NCI-H1092 (cell line): ENCODE measurements at places on chromosomes 4 and X.

DNA sequence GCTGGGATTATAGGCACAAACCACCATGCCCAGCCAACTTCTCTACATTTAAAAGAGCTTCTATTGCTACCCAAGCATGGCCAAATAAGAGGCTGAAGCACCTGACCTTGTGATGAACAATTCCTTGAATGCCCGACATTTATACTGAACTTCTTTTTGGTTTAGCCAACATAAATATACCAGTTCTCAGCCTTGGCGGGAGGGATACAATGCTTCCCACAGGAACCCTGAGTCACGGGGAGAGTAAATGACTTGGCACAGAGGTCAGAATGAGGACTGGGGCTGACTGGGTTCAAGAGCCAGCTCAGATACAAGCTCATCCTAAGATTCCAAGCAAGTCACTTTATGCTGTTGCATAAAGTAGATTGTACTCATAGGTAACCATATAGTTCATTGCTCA lies 6.1 kb downstream of the HOPX start:
- DNase-seq: no peak

DNA sequence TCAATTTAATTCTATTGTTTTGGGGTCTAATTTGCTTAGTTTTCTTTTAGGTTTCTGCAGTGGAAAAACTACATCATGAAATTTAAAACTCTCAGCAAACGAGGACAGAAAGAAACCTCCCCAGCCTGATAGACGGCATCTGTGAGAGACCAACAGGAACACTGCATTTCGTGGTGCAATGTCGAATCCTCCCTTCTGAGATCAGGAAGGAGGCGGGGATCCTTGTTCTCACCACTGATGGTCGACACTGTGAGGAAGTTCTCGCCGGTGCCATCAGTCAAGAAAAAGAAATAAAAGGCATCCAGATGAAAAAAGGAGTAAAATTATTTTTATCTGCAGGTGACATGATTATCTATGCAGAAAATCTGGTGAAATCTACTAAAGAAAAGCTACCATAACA lies 16.5 kb downstream of the GAK start:
- no peak for DNase-seq

GRCh38 chr4:36283912-36284465 lies 2.6 kb downstream of the DTHD1 start:
- DNase-seq: no peak

DNA sequence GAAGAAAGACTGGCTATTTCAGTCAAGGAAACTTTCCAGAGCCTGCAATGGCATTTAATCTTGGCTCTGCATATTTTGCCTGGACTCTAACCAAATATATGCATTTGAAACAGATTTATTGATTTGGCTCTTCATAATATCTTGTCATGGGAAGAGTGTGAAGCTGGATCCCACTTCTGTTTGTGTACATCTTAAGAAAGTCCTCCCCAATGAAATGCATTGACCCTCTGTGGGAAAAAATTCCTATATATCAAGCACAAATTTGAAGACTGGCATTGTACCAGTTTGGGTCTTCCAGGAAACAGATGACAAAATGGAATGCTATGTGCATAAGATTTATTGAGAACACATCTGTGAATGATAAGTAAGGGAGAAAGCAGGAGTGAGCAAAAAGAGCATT lies 897.3 kb upstream of the TENM3 start:
- no peak for DNase-seq

DNA sequence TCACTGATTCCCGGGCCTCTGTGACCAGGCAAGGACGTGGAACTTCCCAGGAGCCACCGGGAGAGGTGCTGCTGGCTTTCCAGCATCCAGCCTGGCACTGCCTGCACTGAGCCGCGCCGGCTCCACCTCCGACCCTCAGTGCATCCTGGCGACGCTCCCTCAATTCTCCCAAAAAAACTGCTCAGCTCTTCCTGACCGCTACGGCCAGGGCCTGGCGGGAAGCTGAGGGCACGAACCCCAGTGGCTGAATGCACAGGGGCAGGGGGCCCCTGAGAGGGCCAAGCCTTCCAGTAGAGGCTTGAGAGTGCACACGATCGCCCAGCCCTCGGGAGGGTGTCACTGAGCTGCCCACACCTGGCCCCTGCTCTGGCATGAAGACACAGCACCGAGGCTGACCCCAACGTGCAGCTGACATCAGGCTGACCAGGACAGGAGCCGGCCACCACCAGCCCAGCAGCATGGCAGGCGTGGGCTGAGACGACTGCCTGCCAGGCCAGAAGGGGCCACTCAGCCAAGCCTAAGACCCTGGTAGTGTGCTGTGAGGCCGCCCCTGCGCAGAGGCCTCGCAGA lies 6.9 kb downstream of the CTBP1 start:
- no peak for DNase-seq

GRCh38 chr4:5709207-5709575 lies 832 bp upstream of the EVC2 start:
- no peak for DNase-seq

GRCh38 chr4:126395664-126396063 lies 1080.9 kb downstream of the FAT4 start:
- DNase-seq: no peak

DNA sequence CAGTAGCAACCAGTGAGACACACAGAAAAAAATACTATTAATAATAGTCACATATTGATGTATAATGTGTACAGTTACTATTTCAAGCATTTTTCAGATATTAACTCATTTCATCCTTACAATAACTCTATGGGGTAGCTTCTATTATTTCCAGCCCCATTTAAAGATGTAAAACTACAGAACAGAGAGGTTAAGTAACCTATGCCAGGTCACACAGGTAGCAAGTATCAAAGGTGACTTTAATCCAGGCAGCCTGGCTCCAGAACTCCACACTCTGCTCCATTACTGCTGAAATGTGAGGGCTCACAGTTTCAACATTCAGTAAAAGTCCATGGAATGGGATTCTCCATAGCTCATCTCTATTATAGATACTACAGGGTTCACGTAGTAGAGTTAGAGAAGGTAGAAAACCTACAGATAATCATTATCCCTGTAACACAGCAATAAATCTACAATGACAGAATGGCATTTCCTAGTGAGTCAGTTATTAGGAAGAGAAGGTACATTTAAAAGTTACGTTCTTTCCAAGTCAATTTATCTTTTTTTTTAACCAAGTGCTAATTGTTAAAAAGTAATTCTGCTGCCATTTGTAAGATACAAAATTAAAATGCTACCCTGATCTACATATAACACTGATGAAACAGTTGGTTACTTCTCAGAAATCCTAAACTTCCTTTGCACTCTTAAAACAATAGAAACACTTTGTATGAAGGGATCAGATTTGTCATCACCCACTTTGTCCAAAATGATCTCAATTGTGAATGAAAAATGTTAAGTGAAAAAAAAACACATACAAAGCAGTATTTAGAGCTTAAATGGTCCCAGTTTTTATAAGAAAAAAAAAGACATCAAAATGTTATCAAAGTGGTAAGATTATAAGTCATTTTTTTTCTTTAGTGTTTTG lies 18.7 kb downstream of the RELL1 start:
- no peak for DNase-seq

- DNase-seq: no peak
Observed at GRCh38 chr4:77104791-77105540, 29.2 kb upstream of the CCNI start.

GRCh38 chr4:24659241-24659961 lies 75.0 kb upstream of the DHX15 start:
- DNase-seq: peak; percentile 3

DNA sequence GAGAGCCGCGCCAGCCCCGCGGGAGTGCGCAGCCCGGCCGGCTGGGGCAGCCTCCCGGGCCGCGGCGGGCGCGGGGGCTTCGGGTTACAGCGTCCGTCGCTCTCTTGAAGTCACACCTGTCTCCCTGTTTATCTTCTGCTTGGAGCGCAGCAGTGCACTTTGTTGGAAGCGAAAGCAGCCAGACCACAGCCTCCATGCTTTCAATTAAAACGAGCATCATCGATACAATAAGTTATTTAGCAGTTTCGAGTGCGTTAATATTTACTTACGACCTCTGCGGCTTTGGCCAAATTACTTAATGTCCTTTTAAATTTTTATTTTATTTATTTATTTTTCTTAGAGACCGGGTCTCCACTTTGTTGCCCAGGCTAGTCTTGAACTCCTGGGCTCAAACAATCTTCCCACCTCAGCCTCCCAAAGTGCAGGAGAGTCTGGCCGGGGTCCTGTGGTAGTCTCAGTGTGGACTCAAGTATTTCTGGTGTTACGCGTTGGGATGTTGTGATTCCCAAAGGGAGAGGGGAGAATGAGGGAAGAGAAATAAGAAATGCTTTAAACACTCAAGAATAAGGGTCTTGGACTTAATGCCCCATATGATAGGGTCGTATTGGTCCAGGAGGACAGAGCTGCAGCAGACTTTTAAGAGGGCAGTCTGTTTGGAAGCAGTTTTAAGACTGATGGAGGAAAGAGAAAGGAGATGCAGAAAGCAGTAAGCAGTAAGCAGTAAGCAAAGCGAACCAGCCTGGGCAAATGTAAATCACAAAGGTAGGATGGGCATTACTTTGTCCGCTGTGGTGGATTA lies 504 bp upstream of the PDLIM3 start:
- peak; percentile 37 for DNase-seq

DNA sequence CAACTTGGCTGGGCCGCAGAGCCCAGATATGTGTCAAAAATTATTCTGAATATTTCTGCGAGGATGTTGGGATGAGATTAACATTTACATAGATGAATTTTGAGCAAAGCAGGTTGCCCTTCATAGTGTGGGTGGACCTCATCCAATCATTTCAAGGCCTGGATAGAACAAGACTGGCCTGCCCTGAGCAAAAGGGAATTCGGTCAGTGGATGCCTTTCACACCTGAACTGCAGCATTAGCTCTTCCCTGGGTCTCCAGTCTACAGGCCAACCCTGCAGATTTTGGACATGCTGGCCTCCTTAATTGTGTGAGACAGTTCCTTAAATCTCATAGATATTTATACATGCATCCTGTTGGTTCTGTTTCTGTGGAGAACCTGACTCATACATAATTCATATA lies 32.4 kb upstream of the SLC10A4 start:
- DNase-seq: no peak

- no peak for DNase-seq
Observed at GRCh38 chr4:37392521-37393255, 148.1 kb downstream of the NWD2 start.

- no peak for DNase-seq
Observed at GRCh38 chrX:53580742-53581504, 105.6 kb downstream of the HUWE1 start.

DNA sequence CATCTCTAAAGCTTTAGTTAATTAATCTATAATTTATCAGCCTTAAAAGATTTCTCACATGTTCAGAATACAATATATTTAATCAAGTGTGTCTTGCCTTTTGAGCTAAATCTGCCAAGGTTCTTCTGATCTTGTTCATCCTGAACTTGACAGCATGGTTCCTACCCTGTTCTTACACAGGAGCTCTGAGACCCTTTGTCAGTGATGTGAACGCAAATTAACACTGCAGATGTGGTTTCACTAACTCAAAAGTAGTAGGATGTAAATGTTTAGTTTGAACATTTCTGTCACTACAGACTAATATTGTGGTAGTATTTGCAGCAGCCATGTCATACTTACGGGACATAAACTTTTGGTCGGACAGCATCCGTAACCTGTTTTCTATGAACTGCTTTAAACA lies 59.4 kb downstream of the SMARCAD1 start:
- DNase-seq: no peak

DNA sequence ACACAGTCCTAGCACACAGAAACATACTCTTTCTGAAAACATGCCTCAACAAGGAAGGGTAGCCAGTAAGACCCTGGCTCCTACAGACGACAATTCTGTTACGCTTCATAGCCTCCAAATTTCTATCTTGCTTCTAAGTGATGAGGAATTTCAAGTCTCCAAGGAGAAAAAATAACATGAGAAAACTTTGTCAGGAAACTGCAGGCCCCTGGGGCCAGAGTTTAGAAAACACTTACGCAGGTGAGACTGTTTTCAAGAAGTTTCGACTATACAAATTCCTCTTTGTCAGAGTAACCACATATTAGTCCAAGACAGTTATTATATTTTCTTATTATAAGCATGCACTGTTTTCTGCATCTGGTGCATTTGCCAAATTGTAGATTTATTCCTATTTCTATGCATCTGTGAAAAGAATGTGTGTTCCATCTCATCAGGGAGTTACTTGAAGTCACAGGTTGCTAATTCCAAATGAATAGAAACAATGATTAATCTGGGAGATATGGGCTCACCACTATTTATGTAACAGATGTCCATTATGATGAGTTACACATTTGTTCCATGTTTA lies 30.3 kb upstream of the HCCS start:
- DNase-seq: no peak

DNA sequence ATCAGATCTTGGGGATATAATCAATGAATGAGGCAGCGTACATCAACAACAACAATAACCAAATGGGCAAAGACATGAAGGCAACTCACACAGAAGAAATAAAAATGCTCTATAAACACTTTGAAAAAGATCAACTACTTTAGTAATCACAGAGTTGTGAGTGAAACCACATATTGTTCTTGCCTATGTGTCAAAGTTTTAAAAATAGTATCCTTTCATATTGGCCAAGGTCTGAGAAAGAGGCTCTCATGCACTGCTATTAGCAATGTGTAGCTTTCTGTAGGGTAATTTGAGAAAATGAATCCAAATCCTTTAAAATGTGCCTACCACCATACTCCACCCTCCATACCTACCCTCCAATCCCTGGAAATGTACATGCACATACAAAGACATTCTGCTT lies 25.0 kb downstream of the COQ2 start:
- DNase-seq: no peak

GRCh38 chr4:180280726-180281297 lies 1962.4 kb upstream of the TENM3 start:
- DNase-seq: no peak

GRCh38 chr4:153024466-153024865 lies 88.3 kb downstream of the FHDC1 start:
- DNase-seq: no peak

GRCh38 chrX:34909151-34909550 lies 33.4 kb upstream of the FAM47B start:
- no peak for DNase-seq

- DNase-seq: no peak
Observed at GRCh38 chr4:10684631-10685030, at the start of gene CLNK. Gene CLNK (minus strand): TSS chr4:10684768. CDS start chr4:10667869, 16,899 bp downstream.

DNA sequence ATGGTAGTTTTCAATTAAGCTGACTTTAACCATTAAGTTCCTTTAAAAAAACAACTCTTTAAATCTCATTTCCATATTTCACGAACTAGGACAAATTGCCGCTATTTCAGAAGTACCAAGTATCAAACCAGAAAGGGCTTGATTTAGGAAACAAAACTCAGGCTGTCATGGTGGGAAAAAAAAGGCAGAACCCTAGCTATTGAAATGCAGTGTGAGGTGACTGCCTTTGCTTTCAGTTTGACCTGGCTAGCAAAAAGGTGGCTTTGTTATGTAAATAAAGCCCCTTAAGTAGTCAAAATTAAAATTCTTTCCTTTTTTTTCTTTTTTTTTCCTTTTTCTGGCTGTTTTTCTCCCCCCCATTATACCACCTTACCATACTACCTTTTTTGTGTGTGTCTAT lies 40.6 kb upstream of the CYP2U1 start:
- DNase-seq: no peak

GRCh38 chr4:113641025-113641431 lies 120.5 kb downstream of the CAMK2D start:
- no peak for DNase-seq
